Activated T-cell treated with anti-CD3 and anti-CD28 coated beads, Interleukin-2, amount 50 U/mL, for 72 hours (primary cell): ENCODE measurements at places on chromosomes 5 and 9. TPM values are rescaled to one million over a fixed set of nuclear protein-coding genes. Genes with fewer than 3 reads are reported as not detected.

- DNase-seq, result no peak
Measured at GRCh38 chr5:171707442-171707792, 78.2 kb upstream of the SMIM23 start.

DNA sequence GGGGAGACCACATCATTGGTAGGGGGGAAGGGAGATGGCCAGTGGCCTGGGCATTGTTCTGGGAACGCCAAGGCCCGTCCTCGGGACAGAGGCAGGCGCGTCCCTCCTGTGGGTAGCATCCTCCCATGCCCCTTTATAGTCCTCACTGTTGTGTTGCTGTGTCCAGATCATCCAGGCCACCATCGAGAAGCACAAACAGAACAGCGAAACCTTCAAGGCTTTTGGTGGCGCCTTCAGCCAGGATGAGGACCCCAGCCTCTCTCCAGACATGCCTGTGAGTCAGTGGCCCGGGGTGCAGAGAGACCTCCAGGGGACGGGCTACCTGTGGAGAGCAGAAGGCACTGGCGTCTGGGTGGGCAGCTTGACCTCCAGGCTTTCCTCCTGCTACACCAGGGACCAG, 38.4 kb upstream of the SUSD3 start:
- no peak for DNase-seq

DNA sequence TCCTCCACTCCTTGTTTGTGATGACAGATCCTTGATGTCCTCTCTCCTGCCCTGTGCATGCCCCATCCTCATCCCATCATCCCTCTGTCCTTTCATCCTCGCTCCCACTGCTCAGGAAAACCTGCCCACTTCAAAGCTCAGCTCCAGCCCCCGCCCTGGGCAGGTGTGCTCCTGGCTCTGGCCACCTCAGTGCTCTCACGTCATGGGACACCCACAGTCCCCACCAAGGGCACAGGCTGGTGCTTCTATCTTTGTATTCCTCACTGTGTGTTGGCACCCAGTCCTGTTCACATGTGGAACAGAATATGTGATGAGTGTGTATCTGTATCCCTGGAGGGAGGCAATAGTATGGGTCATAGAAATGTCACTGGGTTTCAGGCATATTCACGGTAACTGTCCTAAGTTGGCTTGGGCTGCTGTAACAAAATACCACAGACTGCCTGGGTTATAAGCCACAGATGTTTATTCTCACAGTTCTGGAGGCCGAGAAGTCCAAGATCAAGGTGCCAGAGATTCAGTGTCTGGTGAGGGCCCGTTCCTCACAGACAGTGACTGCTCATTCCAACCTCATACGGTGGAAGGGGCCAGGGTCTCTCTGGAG, 13.5 kb downstream of the GFPT2 start:
- no peak for DNase-seq

GRCh38 chr9:11097020-11097419, 484.2 kb upstream of the PTPRD start:
- DNase-seq, result no peak

DNA sequence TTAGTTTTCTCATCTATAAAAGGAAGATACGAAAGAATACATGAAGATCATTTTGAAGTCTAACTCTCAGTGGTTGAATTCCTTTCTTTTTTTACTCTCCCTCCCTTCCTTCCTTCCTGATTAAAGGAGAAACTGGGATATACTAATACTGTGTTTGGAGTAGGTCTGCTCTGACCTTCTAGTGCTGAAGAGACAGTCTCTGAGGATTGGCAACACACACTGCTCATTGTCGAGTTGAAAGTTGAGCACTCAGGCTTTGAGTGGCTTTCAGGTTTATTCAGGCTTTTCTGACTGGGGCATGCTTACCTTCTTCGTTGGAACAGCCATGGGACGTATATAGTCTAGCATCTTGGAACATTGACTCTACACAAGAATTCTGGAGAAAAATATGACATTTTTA, 86.9 kb upstream of the RPS23 start:
- DNase-seq, result no peak

GRCh38 chr9:122930541-122931225, 629 bp downstream of the ZBTB26 start:
- no peak for DNase-seq

DNA sequence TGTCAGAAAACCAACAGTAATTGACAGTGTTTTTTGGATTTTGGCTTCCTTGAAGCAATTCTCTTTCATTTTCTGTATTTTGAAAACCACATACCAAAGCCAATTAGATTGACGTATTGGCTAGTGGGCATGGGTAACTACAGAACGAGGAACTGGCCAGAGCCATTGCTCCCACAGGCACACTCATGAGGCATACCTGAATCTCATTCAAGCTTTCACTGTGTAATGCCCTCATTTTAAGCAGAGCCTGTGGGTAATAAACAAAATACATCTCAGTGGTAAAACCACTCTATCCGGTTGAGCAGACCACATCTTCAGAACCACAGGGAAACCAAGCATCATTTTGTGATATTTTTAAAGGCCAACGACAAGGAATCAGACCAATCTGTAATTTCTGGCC, 394.1 kb downstream of the ZNF608 start:
- DNase-seq, result no peak

DNA sequence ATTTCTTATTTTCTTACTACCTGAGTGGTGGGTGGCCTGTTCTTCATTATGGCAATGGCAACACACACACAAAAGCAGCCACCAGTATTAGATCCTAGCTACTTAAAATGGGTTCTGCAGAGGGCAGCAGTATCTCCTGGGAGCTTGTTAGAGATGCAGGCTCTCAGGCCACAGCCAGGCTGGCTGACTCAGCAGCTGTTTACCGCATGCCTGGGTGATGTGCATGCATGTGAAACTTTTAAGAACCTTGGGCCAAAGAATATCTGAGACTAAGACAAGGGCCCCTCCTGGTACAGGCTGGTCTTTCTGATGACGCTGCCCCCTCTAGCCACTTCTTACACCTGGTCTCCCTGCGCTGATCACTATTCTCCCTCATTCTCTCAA, 399.0 kb downstream of the MED10 start:
- DNase-seq, result no peak

DNA sequence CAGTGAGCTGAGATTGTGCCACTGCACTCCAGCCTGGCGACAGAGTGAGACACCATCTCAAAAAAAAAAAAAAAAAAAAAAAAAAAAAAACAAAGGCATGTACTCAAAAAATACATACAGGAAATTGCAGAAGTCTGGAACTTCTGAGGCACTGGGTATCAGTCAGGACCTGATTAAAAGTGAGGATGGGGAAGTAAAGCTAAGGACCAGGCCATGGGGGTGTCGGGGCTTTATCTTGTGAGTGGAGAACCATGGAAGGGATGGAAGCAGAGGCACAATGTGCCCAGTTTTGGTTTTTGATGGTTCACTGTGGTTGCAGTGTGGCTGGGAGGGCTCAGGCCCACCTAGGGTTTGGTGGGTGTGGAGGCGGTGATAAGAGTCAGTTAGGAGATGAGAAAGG, 212.7 kb upstream of the PIK3R1 start:
- DNase-seq, result no peak

DNA sequence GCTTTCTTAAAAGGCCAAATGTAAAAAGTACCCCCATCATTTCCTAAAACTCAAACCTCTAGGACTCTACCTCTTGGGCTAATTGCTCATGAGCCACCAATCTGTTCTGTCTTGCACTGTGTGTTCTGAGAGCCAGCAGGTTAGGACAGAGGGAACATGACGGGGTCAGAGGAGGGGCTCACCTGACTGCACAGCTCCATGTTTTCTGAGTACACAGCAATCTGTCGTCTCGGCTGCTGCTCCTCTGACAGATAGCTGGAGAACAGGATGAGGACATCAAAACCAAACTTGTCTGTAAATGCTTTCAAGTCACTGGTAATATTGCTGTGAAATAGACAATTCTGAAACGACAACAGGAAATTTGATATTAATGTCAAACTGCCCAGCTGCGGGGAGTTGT, 50.9 kb upstream of the PCA3 start:
- DNase-seq, result no peak

DNA sequence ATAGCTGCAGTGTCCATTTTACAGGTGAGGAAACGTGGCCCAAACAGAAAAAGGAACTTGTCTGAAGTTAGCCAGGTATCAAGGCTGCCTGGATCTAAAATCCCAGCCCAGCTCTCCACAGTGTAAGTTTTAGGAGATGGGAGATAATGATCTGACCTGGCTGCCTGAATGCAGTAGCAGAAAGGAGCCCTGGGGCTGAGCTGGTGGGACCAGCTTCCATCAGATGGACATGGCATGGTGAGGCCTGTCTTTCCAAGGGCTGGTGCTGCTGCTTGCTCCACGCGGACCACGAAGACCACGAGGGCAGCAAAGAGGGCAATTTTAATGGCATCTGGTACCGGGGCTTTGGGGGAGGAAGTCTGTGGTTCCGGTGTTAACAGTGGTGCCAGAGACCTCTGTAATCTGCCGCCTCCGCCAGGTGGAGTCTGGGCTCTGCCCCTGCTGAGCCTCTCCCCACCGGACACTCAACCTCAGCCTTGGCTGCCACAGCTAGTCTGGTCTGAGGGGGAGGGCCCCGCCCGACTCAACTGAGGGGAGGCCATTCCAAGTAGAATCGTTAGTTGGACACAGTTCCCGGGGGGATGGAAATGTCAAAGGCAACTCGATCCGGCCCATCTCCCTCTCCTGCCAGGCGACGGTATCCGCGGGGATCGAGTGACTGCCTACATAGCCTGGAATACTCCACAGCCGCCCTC, 650 bp downstream of the MYORG start:
- DNase-seq, result peak; percentile 62

DNA sequence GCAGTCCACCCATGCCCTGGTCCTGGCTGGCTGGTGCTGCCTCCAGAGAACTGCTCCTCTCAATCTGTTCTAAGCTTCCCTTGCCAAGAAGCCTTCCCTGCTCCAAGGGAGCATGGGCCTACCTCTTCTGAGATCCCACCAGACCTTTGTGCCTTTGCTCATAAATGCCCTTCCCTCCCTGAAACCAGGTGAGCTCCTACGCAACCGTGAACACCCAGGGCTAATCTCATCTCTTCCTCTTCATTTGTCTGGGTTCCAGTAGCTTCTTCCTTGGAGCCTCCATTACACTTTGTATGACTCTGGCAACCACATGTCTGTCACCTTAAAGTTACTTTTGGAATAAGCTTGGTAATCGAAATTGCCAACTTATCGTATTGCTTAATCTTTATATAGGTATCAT, 270.6 kb downstream of the PBX3 start:
- DNase-seq, result no peak

DNA sequence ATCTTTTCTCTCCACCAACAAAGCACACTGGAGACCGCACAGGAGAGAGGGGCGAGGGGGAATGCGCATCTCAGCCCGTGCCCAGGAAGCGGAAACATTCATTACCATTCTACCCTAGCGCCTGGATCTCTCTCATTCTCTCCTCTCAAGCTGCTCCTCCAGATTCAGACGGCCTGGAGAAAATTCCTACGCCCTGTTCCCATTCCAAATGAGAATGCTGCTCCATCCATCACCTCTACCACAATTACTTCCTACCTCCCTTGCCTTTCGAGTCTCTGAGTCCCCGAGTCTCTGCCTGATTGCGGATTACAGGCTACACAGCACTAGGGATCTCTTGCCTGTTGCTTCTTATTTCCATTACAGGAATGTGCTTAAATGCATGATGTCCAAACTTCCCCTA, 6.7 kb downstream of the DDX31 start:
- no peak for DNase-seq

The TBC1D13 gene
- 15.9 TPM for total RNA-seq

The LCN6 gene
- not detected for total RNA-seq

The DMRT3 gene
- not detected for total RNA-seq

The GPRIN1 gene
- total RNA-seq, result 1.4 TPM

The MEF2C gene
- 0.83 TPM for total RNA-seq

The C5orf52 gene
- total RNA-seq, result not detected

The FAM221B gene
- total RNA-seq, result not detected

The LCN2 gene
- not detected for total RNA-seq

The SPOCK1 gene
- total RNA-seq, result not detected
